IMR-90 (cell line): ENCODE measurements at places on chromosomes 3 and 15.

DNA sequence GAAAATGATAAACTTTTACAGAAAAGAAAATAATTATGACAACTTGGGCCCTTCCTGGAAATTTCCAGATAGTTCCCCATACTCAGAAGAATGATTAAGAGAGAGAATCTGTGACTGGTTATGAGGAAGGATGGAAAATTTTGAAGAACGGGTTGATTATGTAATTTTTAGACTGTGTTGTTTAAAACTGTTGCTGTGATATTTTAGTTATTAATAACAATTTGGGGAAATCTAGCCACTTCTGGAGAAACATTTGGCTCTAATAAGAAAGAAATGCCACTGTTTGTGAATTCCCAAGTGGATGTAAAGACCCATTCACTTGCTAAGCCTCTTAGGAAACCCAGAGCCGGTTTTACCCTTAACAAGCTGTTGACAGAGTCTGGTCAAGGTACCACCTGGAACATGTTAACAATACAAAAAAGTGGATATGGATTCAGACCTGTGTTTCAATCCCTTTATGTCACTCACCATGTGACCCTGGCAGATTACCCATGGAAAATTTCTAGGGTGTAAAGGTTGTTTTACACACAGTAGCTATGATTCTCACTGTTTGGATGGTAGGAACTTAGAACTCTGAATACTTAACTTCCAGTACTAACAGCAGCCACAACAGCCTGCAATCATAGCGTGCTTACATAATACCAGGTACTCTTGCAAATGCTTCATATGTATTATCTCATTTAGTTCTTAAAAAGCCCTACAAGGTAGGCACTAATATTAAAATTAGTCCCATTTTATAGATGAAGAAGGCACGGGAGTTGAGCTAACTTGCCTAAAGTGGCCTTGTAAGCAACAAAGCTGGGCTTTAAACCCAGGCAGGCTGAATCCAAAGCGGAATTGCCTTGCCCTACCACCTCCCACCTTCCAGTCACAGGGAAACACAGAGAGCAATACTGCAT, 32.0 kb downstream of the ZBTB38 start:
- no peak for DNase-seq

DNA sequence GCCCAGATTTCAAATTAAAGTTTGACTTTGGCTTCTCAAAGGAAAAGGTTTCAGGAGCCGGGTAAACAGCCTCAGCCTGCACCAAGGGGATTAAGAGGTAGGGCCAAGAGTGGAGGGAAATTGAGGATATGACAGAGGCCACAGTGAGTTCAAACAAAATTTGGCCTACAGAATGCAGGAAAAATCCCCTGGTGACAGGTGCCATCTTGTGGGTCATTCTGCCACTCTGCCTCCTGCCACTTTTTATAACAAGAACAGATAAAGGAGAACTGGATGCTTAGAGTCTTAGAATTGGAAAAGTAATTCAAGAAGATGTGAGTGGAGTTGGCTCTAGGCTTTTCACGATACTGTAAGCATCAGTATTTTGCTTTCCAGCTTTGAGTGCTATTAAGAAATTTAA, 253.2 kb downstream of the NR2F2 start:
- no peak for DNase-seq

- peak; percentile 63 for DNase-seq
Measured at GRCh38 chr3:124887177-124887931, at the start of gene ITGB5. TSS of gene ITGB5 (minus strand) at chr3:124887365. CDS start at chr3:124887000, 365 bp downstream.

GRCh38 chr3:46416125-46416810, 9.2 kb downstream of the CCRL2 start:
- DNase-seq, result no peak

- peak; percentile 83 for DNase-seq
Measured at GRCh38 chr3:186417791-186418190, 55.8 kb upstream of the DGKG start.

DNA sequence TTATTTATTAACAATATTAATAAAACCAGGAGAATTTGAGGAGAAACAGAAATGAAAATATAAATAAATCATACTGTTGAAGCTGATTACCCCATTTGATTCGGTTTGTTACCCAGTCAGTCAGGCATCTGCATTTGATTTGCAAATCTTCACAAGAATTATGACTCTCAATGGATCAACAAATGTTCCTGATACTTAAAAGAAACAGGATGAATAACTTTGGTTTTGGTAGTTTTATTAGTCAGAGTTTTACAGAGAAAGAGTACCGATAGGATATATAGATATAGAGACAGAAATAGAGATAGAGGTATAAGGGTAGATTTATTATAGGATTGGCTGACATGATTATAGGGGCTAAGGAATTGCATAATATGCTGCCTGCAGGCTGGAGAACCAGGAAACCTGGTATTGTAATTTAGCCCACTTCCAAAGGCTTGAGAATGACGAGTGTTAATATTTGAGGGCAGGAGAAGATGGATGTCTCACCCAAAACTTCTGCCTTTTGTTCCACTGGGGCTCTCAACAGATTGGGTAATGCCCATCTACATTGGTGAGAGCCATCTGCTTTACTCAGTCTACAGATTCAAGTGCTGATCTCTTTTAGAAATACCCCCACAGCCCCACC, 241.6 kb upstream of the COL8A1 start:
- no peak for DNase-seq

DNA sequence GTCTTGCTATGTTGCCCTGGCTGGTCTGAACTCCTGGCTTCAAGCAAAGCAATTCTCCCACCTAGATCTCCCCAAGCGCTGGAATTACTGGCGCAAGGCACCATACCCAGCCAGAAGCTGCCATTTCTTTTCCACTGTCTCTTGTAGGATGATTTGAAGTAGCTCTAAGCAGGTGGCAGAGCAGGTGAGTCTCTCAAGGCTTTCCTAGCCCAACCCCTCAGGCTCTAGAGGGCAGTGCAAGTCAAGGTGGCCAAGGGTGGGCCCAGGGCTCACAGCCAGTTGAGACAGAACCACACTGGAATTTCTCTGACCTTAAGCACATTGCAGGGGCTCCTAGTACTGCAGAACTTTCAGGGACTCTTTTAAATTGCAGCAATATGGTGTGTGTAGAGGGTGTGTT, 15.6 kb upstream of the DAG1 start:
- DNase-seq, result no peak

DNA sequence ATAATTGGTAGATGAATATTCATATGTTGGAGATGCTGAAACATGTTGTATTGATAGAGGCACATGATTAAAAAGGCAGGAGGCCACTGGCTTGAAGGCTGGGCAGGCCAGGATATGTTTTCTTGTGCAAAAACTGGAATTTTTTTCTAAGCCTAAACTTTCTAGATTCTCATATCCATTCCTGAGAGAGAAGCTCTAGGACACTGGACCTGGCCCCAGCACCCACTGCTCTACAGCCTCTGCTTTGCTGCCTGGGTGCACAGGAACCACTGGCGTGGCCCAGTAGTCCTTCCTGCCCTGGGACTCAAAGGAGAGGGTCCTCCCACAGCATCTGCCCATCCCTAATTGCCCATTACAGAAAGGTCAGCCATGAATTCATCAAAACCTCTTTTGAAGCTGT, 58.1 kb upstream of the APEH start:
- no peak for DNase-seq

DNA sequence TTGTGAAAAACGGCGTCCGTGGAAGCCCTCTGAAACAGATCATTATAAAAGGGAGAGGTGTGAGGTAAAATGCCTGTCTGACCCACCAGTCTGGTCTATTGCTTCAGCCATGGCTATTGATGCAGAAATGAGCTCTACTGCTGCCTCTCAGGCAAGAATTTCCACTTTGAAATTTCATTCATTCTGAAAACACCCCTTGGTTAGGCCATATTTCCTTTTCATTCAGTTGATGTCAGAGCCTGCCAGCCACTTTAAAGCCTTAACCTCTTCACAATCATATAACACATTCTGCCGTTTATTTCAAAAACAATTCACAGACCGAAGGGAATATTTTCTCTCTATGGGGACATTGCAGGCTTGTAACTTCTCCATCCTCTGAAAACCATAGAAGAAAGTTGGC, 71.9 kb downstream of the FOXB1 start:
- DNase-seq, result no peak

DNA sequence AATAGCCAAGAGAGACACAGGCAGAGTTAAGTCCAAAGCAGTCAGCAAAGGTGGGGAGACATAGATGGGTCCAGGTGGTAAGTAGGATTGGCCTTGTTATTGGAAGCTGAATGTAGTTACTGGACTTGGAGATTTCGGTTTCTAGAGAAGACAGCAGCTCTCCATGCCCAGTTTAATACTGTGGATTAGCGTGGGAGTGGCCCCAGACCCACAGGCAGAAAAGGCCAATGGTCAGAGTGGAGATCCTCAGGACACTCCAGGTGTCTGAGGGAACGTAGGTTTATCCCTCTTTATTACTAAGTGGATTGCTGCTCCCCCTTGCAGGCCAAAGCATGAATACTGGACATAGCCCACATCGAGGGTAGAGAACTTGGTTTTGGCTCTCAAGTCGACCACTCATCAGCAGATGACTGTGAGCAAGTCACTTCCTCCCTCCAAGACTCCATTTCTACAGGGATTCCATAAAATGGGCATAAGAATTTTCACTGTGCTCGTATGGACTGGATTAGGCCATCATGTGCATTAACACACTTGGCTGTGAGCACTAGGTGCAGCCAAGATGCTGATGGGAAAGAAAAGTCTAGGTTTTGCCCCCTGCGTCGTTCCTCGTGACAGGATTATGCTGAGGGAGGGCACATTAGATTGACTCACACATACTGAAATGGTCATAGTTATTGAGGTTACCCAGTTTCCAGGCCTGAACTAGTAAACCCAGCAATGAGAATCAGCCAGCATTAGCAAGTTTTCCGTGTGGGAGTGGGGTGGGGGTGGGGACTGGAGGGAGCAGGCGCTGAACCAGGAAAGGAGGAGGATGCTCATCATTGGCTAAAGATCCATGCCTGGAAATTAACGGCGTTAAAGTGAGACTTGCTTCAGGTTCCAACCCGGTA, 225.2 kb upstream of the TPRG1 start:
- no peak for DNase-seq

GRCh38 chr3:197828-198491, 1.4 kb downstream of the CHL1 start:
- DNase-seq, result no peak

DNA sequence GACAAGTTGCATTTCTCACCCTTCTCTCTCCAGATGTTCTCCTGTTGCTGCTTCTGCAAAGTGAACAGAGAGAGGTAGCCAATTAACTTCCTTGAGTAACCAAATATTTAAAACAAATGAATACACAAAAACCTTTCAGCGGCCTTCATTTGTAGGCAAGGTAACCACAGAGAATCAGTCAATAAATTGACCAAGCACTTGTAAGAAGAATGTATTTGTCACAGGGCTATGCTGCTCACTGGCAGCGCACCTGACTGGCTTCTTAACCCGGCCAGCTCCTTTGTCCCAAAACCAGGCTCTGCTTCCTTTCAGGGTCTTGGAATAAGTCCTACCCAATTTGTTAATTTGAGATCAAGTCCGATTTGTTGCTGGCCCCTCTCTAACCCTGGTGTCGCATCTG, 43.5 kb upstream of the STXBP5L start:
- no peak for DNase-seq

- no peak for DNase-seq
Measured at GRCh38 chr15:85755471-85755870, 39.3 kb downstream of the KLHL25 start.

GRCh38 chr15:63833021-63833696, 589 bp downstream of the HERC1 start:
- peak; percentile 36 for DNase-seq

- DNase-seq, result no peak
Measured at GRCh38 chr3:66931291-66931690, 66.8 kb upstream of the KBTBD8 start.

GRCh38 chr15:48265135-48265534, 59.0 kb downstream of the SLC12A1 start:
- DNase-seq, result no peak

GRCh38 chr3:112302150-112302830, 8.3 kb upstream of the SLC9C1 start:
- DNase-seq, result peak; percentile 47

- DNase-seq, result no peak
Measured at GRCh38 chr15:44641651-44642050, 21.8 kb downstream of the SPG11 start.

GRCh38 chr15:85780225-85780985, 14.3 kb downstream of the KLHL25 start:
- DNase-seq, result no peak

DNA sequence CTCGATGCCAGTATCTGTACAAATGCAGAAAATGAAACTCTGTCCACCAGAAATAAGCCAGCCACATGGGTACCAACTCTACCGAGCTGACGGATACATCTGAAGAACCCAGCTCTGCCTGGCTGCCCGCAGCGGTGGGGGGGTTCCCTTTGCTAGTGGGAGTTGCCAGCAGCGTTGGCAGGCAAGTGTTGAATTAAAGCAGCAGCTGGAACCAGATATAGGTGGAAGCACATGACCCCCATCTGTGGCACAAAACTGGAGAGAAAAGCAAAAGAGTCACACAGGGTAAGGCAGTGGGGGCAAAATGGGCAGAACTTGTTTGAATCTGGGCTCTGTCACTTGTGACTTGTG, 17.9 kb downstream of the CRYGS start:
- no peak for DNase-seq

DNA sequence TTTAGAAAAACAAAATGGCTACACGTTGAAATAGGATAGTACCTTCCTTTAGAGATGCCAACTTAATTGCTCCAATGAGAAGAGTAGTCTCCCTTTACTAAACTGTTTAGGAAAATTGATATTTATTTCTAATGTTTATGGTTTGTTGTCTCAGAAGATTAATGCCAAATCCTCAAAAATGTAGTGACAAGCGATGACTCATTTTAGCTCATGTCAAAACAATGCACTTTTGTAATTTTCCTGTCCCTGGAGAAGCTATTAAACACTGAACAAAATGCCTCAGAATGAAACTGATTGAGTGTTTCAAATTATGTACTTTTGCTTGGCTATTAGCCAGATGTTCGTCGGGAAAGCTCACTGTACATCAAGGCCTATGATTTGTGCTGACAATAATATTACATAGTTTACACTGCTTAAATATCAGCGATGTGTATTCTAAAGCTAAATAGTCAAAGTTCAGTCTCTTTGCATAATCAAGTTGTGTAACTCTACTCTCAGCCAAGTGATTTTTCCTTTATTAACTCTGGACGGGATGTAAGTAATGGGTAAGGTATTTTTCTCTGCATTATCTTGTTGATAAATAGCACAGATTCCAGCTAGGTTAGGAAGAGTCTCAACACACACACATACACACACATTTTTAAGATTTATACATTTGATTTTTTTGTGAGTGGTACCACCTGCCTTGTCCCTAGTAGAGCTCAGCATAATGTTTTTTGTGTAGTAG, 83.7 kb downstream of the CMSS1 start:
- peak; percentile 77 for DNase-seq
